ENCODE measurements at places on chromosomes 6 and 20. TPM values are rescaled to one million over a fixed set of nuclear protein-coding genes. Genes with fewer than 3 reads are reported as not detected.

- DNase-seq: no peak
Measured at GRCh38 chr6:41059556-41059955, 6.6 kb downstream of the APOBEC2 start.

DNA sequence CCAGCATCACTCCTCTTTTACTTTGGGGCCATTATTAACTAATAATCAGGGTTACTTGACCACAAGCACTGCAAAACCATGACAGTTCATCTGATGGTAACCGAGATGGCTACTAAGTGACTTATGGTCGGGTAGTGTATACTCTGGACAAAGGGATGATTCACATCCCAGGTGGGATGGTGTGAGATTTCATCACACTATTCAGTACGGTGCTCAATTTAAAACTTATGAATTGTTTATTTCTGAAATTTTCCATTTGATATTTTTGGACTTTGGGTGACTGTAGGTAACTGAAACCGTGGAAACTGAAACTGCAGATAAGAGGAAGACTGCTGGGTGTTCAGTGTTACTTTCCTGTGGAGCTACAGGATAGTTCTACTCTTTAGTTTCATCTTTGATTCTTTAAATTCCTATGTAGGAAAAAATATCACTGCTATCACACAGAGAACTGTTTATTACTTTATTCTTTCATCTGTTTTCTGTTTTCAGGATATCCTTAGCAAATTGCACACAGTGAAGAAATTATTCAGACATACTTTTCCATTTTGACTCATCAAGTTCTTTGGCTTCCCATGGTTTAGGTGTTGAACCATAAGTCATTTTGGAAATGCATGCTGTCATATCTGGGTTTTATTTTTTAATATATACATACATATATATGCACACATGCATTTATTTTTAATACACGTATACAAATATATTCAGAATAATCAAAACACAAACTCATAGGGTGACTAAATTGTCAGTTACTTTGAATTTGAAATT is 59.1 kb upstream of the C20orf144 start:
- DNase-seq: no peak

GRCh38 chr6:104591573-104592334 is 268.0 kb downstream of the HACE1 start:
- DNase-seq: no peak

DNA sequence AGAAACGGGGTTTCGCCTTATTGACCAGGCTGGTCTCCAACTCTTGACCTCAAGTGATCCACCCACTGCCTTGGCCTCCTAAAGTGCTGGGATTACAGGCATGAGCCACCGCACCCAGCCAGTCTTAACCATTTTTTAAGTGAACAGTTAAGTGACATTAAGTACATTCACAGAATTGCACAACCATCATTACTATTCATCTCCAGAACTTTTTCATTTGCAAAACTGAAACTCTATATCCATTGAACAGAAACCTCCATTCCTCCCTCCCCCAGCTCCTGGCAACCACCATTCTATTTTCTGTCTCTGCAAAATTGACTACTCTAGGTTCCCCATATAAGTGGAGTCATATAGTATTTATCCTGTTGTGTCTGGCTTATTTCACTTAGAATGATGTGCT is 59.7 kb downstream of the PLCB4 start:
- no peak for DNase-seq

GRCh38 chr20:385448-385847 is 4.9 kb downstream of the TRIB3 start:
- DNase-seq: no peak

GRCh38 chr6:56759521-56759920 is 116.8 kb upstream of the DST start:
- DNase-seq: no peak

DNA sequence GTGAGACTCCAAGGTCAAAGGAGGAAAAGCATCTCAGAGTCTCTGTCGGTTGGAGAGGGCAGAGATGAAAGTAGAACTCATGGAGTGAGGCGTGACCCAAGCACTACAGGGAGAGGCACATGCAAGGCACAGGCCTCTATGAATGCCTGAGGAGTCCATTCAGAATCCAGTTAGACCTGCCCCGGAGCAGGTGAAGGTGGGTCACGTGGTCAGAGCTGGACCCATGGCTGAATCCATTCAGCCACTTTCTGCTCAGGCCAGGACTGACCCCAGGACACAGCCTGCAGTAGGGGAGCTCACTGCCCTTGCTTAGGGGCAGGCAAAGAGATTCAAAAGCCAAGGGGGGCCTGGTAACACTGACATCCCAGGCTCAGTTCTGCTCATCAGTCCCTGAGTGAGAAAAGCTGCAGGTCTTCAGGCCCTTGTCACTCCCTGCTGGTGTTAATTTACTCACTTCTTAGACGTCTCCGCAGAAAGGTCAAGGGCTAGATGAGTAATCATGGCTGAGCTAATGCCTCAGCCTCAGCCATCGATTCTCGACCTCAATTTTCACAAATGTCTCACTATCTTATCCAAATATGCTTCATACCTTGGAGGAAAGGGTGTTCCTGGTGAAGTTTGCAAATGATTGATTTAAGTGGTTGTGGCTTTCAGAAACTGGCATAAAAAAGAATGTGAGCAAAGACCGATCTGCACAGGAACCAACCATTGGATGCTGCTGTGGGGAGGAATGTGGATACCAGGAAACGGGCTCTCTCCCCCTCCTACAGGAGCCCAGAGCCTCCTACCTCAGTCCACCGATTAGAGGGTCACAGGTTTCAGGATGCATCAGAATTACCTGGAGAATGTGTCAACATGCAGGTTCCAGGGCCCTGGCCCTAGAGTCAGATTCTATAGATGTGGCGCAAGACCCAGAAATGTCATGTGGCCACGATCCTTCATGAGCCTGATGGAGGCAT is 584.4 kb downstream of the PTPRT start:
- DNase-seq: no peak

GRCh38 chr6:136503303-136504029 is 46.8 kb downstream of the MAP7 start:
- DNase-seq: no peak

DNA sequence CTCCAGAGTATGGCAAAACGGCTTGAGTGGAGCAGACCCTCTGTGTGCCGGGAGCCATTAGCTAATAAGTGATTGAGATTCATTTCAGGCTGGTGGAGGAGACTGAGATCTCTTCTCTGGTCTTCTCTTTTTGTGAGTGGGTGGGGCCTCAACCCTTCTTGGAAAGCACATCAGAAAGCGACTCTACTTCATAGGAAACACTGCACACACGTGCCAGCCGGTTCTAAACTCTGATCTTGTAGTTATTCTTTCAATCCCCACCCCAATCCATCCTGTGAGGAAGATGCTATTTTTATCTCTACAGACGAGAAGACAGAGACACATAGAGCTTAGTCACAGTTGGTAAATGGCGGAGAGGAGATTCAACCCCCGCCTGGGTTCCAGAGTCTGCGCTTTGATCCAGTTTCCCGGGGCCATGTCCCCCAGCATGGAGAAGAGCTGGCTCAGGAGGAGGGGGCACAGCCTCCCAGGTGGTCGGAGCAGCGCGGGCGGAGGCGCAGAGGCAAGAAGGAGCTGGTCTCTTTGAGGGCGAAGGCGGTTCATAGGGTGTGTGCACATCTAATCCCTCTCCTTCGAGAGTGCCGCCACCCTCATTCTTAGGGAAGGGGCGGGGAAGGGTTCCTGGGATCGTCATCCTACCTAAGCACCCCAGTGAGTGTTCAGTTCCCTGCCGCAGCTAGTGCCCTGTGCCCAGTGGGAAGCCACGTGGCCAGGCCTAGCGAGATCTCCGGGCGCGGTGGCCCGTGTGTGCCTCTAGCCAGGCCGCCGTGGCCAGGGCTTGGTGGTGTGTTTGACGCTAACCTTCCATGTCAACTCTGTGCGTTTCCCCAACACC is 49.0 kb upstream of the TAGAP start:
- DNase-seq: no peak

- no peak for DNase-seq
Measured at GRCh38 chr6:7675353-7675945, 50.5 kb upstream of the BMP6 start.

DNA sequence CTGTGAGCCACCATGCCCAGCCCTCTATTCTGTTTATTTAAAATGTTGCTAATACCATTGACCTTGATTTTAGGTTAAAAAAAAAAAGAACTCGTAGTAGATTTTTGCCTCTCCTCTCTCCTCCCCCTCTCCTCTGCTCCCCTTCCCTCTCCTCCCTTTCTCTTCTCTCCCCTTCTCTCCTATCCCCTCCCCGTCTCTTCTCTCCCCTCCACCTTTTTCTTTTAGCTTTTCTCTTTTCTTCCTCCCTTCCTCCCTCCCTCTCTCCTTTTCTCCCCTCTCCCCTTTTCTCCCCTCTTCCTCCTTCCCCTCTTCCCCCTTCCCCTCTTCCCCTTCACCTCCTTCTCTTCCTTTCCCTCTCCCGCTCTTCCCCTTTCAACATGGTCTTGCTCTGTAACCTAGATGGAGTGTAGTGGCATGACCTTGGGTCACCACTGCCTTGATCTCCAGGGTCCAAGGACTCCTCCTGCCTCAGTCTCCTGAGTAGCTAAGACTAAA is 223.8 kb downstream of the ZFAND3 start:
- DNase-seq: no peak

DNA sequence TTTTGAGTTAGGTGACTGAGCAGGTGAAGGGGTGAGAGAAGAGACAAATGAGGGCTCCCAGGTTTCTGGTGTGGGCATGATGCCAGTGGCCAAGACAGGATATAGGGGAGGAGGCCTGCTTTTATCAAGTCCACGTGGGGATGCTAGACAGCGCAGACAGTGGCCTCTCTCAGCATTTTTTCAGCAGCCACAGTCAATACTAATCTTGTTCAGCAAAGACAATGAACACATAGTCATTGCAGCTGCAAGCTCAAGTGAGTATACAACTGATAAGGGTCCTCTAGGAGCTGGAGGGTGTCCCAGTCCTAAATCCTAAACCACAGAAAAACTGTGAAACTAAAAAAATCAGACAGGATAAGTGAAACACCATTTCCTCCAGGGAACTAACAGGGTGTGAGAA is 48.6 kb downstream of the UQCC1 start:
- no peak for DNase-seq

- DNase-seq: no peak
Measured at GRCh38 chr6:150445486-150445885, 76.7 kb downstream of the IYD start.

DNA sequence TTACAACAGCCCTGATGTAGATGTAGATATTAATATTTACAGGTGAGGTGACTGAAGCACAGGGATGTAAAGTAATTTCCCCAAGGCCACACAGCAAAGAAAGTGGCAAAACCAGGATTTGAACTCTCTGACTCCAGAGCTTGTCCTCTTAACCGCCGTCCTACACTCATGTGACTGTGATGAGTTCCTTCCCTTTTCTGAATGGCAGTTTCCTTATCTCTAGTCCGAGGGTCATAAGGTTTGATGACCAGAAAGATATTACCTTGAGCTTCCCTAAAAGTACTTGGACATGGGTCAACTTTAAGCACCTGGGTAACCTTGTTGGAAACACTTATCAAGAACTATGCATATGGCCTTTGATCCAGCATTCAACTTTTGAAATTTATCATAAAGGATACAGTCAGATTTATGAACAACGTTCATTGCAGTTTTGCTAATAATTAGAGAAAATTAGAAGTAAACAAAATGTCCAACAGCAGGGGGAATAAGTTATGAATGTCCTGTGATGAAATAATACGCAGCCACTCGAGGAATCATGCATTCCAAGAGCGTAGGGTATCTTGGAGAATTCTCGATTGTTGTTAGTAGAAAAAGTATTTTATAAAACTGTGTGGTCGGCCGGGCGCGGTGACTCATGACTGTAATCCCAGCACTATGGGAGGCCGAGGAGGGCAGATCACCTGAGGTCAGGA is 2.3 kb upstream of the TLDC2 start:
- DNase-seq: no peak

- DNase-seq: no peak
Measured at GRCh38 chr6:71053475-71053874, 96.6 kb upstream of the B3GAT2 start.

- DNase-seq: no peak
Measured at GRCh38 chr20:38995536-38996044, 33.4 kb downstream of the DHX35 start.

DNA sequence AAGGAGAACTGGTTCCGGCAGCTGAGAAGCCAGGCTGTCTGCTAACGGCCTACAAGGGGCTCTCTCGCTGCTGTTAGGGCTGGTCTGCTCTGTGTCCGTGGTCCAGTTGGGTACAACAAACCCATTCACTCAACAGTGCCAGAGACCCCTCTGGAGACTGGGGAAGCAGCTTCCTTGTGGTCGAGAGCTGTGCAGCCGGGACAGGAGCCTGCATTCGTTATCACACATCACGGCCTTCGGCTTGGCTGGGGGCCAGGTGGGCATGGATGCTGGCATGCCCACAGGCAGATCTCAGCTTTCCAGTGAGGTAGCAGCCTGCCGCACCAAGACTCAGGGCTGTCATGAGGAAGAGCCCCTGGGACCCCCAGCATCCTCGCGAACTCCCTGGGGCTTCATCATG is 124.7 kb downstream of the PREX1 start:
- DNase-seq: no peak

- no peak for DNase-seq
Measured at GRCh38 chr20:37914672-37915433, 11.9 kb downstream of the VSTM2L start.

GRCh38 chr6:163533443-163533842 is 118.9 kb downstream of the QKI start:
- no peak for DNase-seq

DNA sequence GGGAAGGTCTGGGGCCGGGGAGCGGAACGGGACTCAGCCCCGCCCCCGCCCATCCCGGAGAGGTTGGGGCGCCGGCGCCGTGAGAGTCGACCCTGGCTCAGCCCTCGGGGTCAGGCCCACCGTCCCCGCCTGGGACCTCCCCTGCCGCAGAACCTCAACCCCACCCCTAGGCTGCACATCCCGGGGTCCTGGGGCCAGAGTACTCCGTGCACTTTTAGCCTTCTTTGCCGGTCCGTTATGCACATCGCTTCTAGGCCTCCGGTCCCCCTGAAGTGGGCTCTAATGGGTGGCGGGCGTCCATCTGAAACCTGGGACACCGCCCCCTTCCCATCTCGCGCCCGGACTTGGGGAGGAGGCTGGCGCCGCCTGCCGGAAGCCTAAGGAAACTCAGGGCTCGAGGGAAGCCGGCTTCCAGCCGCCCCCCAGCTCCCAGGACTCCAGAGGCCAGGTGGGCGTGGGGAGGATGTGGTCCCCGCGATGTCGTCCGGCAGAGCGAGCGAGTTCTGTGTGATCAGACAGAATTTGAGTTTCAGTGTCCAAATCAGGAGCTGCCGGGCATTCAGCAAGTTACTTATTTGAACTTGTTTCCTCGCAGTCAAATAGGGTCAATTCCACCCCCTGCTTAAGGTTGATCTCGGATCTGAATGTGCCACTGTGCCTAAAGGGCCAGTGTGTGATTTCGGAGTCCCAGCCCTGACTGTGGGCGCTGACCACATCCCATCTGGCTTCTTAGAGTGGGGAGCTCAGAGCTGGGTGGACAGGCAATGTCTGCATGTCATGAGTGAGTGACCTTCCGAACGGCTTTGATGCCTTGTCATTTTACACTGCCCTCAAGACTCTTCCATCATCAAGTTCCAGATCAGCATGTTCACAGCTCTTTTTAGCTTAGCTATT is 47.6 kb downstream of the CPXM1 start:
- DNase-seq: peak; percentile 40

- DNase-seq: no peak
Measured at GRCh38 chr6:158543606-158544185, 16.2 kb upstream of the TMEM181 start.

- DNase-seq: no peak
Measured at GRCh38 chr20:35618263-35619131, 2.9 kb downstream of the SPAG4 start.

Gene OR2H1
- polyA plus RNA-seq: not detected

Gene KHDC1L
- polyA plus RNA-seq: 0.62 TPM

Gene TRIM15
- polyA plus RNA-seq: 0.08 TPM

Gene SNAP25
- polyA plus RNA-seq: 8.4 TPM

Data from left kidney (tissue), 8 donors.